ENCODE measurements at places on chromosomes 1 and 21.

GRCh38 chr1:25757846-25758185, 42.2 kb upstream of the SELENON start:
- DNase-seq = no peak

DNA sequence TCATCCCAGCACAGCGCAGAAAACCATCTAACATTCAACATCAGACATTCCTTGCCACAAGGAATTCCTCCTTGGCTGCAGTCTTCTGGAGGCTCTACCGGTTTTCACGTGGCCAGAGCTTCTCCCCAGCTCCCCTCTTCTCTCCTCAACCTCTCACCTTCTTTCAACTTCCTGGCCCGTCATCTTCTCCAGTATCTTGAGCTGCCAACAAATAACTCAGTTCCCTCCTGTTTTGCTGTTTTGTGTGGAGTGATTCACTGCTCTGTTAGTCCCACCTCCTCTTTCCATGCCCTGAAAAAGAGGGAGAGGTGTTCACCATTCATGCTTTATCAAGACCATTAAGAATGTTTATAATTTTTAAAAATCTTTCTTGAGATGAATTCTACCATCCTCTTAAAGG, 32.6 kb downstream of the PIGM start:
- no peak for DNase-seq

DNA sequence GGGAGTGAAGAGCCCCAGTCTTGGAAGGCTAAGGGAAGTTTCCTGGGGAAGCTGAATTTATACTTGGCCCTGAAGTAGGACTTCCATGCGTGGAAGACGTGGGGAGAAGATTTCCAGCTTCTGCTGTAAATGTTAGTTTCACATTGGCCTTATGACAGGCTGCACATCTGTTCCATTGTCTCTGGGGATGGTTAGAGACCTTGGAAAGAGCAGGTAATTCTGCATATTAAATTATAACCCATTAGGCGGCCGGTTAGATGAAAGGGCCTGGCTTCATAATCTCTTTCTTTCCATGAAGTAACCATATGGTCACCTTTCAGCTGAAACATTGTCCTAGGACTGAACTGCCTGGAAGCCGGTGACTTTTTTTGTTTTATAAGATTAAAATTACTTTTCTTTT, 37.5 kb downstream of the DPT start:
- no peak for DNase-seq

DNA sequence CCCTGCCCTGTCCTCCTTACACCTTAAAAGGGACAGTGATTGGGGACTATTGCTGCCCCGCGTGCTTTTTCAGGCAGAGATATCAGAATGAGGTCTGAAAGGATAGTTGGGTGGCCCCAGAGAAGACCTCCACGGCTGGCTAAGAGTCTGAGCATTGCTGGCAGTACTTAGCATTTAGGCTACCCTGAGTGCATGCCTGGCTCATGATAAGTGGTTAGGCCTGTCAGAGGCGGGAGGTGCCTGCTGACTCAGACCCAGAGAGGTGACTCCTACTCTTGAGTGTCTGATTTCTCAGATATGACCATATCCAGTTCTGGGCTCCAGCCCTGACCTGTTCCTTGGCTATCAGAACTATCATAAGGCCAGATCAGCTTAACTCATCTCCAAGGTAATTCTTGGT, 213.7 kb downstream of the PBX1 start:
- peak; percentile 55 for DNase-seq

- peak; percentile 46 for DNase-seq
These were observed 500 bp downstream of the FAM20B start for GRCh38 chr1:179025975-179026812.

DNA sequence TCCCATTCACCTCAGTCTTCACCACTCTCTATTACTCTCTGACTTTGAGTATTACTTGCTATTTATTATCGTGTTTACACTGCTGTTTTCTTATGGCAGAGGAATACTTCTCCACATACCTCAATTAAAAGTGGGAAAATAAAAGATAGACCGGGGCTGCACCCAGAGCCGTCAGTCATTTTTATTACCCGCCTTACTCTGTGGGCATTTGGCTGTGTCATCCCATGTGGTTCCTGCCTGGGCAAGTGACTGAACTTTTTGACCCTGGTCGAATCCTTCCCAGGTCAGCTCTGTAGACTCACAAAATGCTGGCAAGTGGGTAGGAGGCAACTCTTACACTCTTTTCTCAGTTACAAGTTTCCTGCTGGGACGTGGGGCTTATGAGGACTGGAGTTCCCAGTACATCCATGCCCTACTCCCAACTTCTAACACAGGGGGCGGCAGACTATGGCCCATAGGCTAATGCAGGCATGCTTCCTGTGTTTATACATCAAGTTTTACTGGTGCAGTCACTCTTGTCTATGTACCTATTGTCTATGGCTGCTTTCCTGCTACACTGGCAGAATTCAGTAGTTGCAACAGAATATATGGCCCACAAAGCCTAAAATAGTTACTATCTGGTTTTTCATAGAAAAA, 69.5 kb upstream of the KCND3 start:
- DNase-seq = no peak

GRCh38 chr1:42735477-42736105, 4.4 kb downstream of the CLDN19 start:
- DNase-seq = no peak

DNA sequence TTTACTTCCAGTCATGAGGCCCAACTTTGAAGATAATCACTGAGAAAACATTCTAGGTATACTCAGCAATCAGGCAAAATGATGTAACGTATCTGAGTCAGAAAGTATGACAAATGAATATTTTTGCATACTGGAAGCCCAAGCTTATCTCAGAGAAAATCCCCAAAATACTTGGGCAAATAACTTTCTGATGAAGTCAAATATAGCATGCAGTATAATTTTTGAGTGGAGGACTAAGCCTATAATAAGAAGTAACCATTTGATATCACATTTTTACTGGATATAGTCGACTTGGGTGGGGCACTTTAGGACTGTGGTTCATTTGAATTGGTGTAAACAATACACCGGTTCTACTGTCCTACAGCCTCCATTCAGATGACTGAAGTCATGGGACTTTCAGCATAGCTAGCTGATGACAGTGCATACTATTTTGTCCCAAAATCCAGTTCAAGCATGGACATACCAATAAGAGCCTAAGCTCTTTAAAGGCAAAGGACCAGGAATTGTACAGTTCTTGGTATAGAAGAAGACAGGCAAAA, 2.3 kb upstream of the GADD45A start:
- DNase-seq = no peak

GRCh38 chr1:96400089-96400488, 321.5 kb upstream of the PTBP2 start:
- no peak for DNase-seq

- DNase-seq = no peak
These were observed 151.0 kb upstream of the KCNJ6 start for GRCh38 chr21:38067086-38067739.

- DNase-seq = no peak
These were observed 1.7 kb downstream of the PRRC2C start for GRCh38 chr1:171487038-171487437.

GRCh38 chr1:47751193-47751592, 246.0 kb downstream of the TRABD2B start:
- no peak for DNase-seq

DNA sequence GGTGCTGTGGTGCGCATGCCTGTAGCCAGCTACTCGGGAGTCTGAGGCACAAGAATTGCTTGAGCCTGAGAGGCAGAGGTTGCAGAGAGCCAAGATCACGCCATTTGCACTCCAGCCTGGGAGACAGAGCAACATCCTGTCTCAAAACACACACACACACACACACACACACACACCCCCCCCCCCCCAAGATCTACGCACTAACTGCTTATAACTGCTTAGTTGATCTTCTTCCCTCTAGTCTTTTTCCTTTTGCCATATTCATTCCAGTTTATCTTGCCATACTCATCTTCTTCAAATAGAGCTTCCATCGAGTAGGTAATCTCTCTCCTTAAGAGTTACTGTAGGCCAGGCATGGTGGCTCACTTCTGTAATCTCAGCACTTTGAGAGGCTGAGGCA, 20.9 kb downstream of the EPB41 start:
- no peak for DNase-seq

- no peak for DNase-seq
These were observed 30.3 kb downstream of the ZSCAN20 start for GRCh38 chr1:33502726-33503125.

DNA sequence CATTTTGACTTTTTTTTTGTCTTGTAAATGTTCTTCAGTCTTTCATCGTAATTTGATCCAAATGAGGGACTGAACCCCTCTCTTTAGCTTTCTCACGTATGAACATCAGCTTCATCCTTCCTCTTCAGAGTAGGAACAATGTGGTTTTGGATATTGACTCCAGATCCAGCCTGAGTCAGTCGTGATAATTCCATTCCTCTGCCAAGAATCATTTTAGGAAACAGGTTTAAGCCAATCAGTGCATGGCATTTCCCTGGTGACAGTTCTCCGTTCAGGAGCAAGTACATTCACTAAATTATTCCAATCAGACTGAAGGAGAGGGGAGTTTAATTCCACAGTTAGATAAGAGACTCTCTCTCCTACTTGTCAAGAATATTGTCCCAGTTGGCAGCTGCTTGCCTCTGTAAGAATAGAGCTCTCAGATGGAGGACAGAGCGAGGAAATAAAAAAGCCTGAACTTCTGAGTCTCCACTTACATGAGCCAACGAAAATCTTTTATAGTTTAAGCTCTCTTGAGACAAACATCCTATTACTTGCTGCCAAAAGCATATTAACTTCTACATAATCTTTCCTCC, 18.6 kb downstream of the RHOU start:
- no peak for DNase-seq

- no peak for DNase-seq
These were observed 2.9 kb downstream of the QSOX1 start for GRCh38 chr1:180157576-180158057.

GRCh38 chr21:45084881-45085536, 10.6 kb downstream of the ADARB1 start:
- DNase-seq = no peak

DNA sequence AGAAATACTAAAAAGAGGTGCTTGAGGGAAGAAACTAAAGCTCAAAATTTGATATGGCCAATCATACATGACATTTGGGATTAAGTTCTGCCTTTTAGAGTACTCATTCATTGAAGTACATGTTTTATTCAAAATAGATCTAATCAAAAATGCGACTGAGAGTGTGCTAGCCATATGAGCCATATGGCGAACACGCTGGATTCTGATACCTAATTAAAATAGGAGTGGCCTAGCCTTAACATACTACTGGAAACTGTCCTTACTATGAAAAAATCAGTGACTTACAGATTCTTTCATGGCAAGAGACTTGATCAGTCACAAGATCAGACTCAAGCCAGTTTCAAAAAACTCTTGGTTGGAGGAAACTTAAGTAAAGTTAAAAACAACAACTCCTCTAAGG, 73.9 kb downstream of the PTGER3 start:
- no peak for DNase-seq

- no peak for DNase-seq
These were observed 380.0 kb downstream of the DSCAM start for GRCh38 chr21:40466893-40467483.

DNA sequence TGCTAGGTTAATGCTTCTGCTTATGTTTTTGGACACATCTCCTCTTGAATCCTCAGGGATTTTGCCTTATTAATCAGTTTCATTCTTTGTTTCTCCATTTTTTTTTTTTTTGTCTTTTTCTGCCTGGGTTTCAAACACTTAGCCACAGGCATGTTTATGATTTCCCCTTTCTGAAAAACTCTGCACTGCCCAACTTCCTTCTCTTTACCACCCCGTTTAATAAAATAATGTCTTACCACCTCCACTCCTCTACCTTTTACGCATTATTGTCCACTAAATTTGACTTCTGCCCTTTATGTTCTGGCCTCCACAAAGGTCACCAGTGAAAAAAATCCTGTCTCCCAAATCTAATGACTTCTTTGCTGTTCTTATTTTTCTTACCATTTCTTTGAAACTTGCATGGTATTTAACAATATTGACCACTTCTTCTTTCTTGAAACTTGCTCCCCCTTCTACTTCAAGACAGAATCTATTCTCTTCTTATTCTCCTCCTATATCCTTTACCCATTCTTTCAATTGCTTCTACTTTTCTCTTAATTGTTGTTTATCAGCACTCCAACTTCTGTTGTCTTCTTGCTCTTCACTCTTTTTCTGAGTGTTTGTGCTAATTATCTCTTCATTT, 150.3 kb downstream of the TNFSF18 start:
- no peak for DNase-seq

DNA sequence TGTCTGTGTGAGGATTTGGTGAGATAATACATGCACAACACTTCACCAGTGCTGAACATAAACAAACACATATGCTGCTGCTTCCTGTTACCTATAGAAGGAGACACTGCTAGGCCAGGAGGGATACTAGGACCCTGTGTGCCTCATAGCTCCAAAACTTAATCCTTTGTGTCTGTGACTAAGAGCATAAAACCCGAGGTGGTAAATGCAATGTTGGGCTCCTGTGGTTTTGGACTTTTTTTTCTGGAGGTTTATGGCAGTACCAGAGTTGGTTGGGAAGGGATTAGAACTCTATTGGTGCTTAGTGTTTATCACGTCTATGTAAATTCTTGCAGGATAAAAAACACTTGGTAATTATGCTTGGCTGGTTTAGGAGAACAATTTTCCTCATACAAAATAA, 122.9 kb downstream of the NUF2 start:
- no peak for DNase-seq

GRCh38 chr1:154533952-154534844, 24.3 kb downstream of the UBE2Q1 start:
- DNase-seq = no peak

- no peak for DNase-seq
These were observed 131.0 kb downstream of the CSMD2 start for GRCh38 chr1:34034036-34034435.

GRCh38 chr1:119827010-119827409, 15.8 kb upstream of the REG4 start:
- no peak for DNase-seq

DNA sequence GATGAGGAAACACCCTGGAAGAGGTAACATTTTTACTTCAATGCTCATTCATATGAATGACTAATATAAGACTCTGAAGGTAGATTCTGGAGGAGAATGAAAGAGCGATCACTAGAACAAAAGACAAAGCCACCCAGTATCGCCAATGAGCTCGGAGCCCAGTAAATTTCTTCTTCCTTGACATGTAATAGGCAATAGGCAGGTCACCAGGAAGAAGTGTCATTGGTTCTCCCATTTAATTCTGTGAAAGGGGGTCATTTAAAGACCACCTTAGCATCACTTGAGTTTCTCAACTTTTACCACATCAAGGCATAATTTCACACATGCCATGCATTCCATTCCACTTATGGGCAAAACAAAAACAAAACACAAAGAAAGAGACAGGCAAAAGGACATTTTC, 7.9 kb downstream of the TNFSF18 start:
- DNase-seq = no peak

- no peak for DNase-seq
These were observed 3.4 kb downstream of the TAGLN2 start for GRCh38 chr1:159921700-159922504.
